ENCODE measurements at places on chromosomes 7 and 10. TPM values are rescaled to one million over a fixed set of nuclear protein-coding genes. Genes with fewer than 3 reads are reported as not detected.

Gene SUN3
- not detected for total RNA-seq

Gene SEMA3D
- total RNA-seq = 2.2 TPM

DNA sequence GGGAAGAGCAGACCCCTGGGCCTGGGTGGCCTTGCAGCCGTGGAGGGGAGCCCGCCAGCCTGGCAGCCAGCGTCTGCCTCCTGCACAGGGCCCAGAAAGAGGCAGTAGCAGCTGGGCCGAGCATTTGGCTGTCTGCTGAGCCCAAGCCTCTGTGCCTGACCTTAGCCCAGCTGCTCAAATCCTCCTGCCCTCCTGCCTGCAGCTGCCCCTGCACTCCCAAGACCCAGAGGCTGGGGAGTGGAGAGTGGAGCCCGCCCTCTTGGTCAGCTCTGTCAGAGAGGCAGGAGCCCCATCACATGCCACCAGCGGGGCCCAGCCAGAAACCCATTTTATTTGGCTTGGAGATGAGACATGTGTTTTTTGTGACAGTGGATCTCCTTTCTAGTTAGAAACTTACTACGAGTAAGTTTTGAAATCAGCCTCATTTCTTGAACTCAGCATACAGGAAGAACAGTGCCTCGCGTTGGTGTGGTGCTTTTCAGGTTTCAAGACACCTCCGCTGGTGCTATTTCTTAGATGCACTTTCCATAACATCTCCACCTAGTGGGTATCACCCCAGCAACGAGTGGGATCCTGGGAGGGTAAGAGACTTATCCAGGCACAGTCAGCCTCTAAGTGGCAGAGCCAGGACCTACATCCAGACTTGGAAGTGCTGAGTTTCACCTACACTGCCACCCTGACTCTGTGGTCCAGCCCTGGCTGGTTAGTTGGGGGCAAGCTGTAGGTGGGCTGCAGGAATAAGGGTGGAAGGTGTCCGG is 477.1 kb downstream of the RPS24 start:
- peak overlapping the region; percentile 79 for H3K27ac ChIP-seq
- peaks cover 77% of the 10 kb centered on the region for H3K4me1 ChIP-seq
- no peaks in the 10 kb centered on the region for H3K27me3 ChIP-seq
- peak; percentile 86 for DNase-seq

GRCh38 chr7:139264220-139264619 is 33.2 kb downstream of the UBN2 start:
- no peak overlapping the region for H3K4me3 ChIP-seq
- no peaks in the 10 kb centered on the region for H3K4me1 ChIP-seq
- H3K36me3 ChIP-seq = peaks cover 74% of the 10 kb centered on the region
- no peaks in the 10 kb centered on the region for H3K27me3 ChIP-seq

Gene EBF3
- total RNA-seq = 10.6 TPM

Gene PKD2L1
- not detected for total RNA-seq

Gene ADAM8
- 11.0 TPM for total RNA-seq

GRCh38 chr7:79050603-79051002 is 402.9 kb downstream of the MAGI2 start:
- no peak overlapping the region for H3K4me3 ChIP-seq
- H3K36me3 ChIP-seq = no peaks in the 10 kb centered on the region
- H3K27ac ChIP-seq = no peak overlapping the region

- H3K4me1 ChIP-seq = peaks cover 5% of the 10 kb centered on the region
- H3K27me3 ChIP-seq = no peaks in the 10 kb centered on the region
- H3K4me3 ChIP-seq = no peak overlapping the region
- no peaks in the 10 kb centered on the region for H3K36me3 ChIP-seq
- no peak overlapping the region for H3K27ac ChIP-seq
Observed at GRCh38 chr10:31961277-31962074, 32.8 kb upstream of the ARHGAP12 start.

DNA sequence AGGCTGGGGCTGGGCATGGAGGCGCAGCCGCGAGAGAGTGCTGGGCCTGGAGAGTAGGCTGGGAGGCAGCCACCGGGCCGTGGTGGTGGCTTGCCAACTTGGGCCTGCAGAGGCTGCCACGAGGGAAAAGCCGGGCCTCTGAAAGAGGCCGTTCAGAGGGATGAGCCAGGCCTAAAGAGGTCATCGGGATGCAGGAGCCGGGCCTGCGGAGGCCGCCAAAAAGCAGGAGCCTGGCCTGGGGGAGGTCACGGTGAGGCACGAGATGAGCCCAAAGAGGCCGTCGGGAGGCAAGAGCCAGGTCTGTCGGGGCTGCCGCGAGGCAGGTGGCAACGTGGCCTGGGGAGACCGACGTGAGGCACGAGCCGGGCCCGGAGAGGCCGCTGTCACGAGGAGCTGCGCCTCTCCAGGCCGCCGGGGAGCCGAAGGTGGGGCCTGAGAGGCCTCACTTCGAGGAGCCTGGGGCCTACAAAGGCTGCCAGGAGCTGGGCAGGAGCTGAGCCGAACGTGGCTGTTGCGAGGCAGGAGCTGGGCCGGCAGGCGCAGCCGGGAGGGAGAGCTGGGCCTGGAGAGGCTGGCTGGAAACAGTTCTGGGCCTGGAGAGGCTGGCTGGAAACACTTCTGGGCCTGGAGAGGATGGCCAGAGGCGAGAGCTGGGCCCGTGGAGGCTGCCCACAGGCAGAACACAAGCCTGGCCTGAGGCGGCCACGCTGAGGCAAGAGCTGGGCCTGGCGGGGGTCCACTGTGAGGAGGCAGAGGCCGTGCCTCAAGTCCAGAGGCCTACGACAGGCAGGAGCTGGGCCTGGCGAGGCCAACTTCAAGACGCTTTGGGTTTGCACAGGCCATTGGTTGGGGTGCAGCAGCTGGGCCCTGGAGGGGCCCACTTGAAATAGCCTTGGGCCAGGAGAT is 24.6 kb downstream of the MDH2 start:
- no peaks in the 10 kb centered on the region for H3K27me3 ChIP-seq
- no peaks in the 10 kb centered on the region for H3K36me3 ChIP-seq
- no peak overlapping the region for H3K27ac ChIP-seq
- peaks cover 26% of the 10 kb centered on the region for H3K4me1 ChIP-seq

DNA sequence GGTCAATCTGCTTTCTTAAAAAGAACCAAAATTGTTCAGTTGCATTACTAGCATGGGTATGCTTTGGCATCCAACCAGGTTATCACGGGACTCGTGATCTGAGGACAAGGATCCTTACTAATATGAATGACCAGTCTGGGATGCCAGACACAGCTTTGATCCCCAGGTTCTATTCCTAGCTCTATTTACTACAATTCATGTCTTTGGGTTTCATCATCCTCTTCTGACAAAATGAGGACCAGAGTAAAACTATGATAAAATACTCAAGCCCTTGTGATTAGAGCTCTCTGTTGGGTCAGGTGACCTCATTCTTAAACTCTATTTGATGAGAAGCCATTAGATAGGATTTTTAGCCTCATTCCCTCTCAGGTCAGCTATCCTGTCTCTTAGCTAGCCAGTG is 119.8 kb downstream of the SLC25A13 start:
- no peak overlapping the region for H3K27ac ChIP-seq
- no peak overlapping the region for H3K4me3 ChIP-seq
- H3K36me3 ChIP-seq = no peaks in the 10 kb centered on the region

- no peak for DNase-seq
- no peaks in the 10 kb centered on the region for H3K4me1 ChIP-seq
- H3K27ac ChIP-seq = no peak overlapping the region
Observed at GRCh38 chr10:13678101-13678843, 91.5 kb downstream of the PRPF18 start.

GRCh38 chr10:58952747-58953466 is 223.5 kb upstream of the PHYHIPL start:
- H3K4me1 ChIP-seq = no peaks in the 10 kb centered on the region
- H3K4me3 ChIP-seq = no peak overlapping the region
- H3K36me3 ChIP-seq = no peaks in the 10 kb centered on the region
- H3K27ac ChIP-seq = peak overlapping the region; percentile 63

Gene AZGP1
- total RNA-seq = 2.7 TPM

Gene SMURF1
- total RNA-seq = 30.0 TPM

Gene GSTO2
- total RNA-seq = 13.8 TPM

Gene HTR5A
- not detected for total RNA-seq

DNA sequence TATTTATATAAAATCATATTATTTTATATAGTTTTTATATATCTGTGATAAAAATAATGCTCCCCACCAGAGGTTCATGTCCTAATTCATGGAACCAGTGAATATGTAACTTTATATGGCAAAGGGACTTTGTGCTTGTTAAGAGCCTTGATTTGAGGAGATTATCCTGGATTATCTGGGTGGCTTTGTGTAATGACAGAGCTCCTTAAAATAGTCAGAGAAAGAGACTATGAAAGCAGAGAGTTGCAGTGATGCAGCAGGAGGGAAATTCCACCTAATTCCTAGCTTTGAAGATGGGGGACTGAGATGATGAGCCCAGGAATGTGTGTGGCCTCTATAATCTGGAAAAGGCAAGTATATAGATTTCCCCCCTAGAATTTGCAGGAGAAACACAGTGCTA is 1034.2 kb upstream of the C7orf33 start:
- no peaks in the 10 kb centered on the region for H3K4me1 ChIP-seq
- no peaks in the 10 kb centered on the region for H3K27me3 ChIP-seq
- no peak overlapping the region for H3K4me3 ChIP-seq

DNA sequence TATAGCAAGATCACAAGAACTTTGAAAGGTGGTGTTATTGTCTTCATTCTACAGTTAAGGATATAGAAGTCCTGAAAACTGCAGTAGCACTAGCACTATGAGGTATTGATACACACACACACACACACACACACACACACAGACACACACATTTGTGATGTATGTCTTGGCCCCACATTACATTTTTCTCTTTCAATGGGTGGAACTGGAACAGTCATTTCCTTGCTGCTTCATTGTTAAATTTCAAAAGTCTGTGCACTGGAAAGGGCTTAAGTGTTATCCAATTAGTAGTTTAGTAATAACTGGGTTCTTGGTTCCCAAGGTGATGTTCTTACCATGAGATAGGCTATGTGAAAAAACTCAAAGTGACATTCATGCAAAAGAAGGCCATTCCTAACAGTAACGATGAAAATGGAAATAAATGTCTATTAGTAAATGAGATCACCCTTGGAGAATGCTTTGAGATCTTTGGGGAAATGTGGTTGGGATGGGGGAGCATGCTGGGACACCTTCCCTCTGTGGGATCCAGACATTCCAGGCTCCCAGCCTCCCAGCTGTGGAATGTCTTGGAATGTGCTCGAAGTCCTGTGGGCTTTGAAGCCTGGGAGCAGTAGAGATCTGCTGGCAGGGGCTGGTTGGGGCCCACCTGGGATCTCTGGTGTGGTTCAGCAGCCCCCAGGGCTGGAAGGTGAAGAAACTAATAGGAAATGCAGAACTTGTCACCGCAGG is 37.4 kb upstream of the CALD1 start:
- no peak for DNase-seq
- no peak overlapping the region for H3K4me3 ChIP-seq
- peak overlapping the region; percentile 84 for H3K27ac ChIP-seq

DNA sequence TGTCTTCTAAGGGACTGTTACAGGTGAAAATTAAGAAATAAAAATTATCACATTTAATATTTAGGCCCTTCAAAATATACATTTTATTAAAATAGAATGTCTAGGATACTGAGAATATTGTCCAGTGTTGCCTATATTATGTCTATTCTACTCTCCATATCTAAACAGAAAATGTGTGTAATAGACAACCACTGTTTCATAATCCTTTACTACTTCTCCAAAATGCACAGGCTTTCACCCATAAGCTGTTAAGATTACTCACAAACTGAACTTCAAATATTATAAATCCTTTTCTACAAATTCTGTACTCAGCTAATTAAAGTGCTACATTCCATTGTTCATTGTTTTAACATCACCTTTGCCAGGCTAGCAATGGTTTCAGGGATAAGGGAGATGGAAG is 56.7 kb upstream of the TFEC start:
- H3K4me1 ChIP-seq = no peaks in the 10 kb centered on the region
- H3K27ac ChIP-seq = no peak overlapping the region
- no peak overlapping the region for H3K4me3 ChIP-seq
- no peaks in the 10 kb centered on the region for H3K27me3 ChIP-seq
- no peaks in the 10 kb centered on the region for H3K36me3 ChIP-seq

DNA sequence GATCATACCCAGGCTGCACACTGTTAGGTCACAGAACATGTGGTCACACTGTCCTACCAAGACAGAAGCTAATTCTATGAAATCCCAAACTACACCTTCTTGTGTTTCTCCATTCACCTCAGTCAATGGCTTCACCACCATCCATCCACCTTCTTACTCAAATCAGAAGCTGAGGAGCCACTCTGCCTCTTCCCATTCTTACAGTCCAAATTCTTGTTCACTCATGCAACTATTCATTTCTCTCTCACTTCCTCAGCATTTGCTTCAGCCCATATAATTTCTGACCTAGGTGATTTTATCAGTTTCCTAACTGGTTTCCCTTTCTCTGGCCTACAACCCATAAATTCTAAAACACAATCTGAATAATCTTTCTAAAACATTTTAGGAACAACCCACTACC is 229.2 kb downstream of the LRRN3 start:
- no peak overlapping the region for H3K27ac ChIP-seq
- no peaks in the 10 kb centered on the region for H3K27me3 ChIP-seq
- no peaks in the 10 kb centered on the region for H3K4me1 ChIP-seq
- H3K4me3 ChIP-seq = no peak overlapping the region

Data from vagina (tissue), 2 donors.